NCI-H446 (cell line): ENCODE measurements at places on chromosomes 3 and 15.

DNA sequence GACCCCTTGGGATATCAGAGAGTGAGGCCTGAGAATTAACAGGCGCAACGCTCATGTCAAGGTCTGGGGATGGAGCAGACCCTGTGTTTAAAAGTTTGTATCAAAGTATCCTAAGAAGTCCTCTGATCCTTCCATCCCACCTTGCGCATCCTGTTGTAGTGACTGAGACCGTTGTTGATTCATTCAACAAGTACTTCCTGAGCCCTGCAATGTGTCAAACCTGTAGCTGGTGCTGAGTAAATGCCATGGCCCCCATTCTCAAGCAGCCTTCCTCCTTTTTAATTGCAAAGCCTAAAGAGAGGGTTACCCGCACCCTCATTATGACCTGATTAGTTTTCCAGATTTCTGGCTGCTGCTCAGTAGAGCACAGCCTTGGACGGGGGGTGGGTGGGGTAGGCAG lies 46.4 kb downstream of the RPLP1 start:
- no peak for DNase-seq

- DNase-seq = no peak
Measured at GRCh38 chr15:68553314-68553993, 25.3 kb upstream of the CORO2B start.

DNA sequence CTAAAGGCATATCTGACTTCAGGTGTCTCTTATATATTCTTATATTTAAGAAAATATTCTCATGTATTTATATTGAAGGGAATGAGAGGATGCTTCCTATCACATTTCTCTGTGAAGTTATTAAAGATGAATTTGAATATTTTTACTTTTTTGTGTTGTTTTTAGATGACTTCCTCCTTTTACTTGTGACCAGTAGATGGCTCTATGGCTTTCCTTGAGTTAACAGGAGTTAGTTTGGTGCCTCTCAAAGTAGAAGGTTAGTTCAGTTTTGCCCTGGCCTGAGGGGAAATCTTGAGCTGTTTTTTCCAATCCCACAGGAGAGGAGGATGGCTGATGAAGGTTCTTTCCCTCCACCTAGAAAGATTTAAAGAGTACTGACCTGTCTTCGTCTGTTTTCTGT lies 80.7 kb downstream of the SQOR start:
- DNase-seq = no peak

DNA sequence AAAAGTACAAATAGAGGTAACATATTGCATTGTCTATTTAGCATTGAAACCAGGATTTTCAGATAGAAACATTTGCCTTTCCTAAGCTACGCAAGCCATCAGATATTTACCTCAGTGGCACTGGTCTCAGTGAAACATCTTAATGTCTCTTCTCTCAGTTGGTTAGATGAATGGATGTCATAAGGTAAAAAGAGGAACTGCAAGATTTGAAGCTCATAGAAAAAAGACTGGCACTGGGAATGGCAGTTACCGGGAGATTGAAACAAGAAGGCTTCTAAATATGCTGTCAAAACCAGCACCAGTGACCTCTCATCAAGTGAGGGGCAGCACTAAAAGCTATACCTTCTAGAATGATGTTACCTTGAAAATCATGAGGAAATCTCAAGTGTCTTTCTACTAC lies 486.4 kb downstream of the FHIT start:
- DNase-seq = no peak

DNA sequence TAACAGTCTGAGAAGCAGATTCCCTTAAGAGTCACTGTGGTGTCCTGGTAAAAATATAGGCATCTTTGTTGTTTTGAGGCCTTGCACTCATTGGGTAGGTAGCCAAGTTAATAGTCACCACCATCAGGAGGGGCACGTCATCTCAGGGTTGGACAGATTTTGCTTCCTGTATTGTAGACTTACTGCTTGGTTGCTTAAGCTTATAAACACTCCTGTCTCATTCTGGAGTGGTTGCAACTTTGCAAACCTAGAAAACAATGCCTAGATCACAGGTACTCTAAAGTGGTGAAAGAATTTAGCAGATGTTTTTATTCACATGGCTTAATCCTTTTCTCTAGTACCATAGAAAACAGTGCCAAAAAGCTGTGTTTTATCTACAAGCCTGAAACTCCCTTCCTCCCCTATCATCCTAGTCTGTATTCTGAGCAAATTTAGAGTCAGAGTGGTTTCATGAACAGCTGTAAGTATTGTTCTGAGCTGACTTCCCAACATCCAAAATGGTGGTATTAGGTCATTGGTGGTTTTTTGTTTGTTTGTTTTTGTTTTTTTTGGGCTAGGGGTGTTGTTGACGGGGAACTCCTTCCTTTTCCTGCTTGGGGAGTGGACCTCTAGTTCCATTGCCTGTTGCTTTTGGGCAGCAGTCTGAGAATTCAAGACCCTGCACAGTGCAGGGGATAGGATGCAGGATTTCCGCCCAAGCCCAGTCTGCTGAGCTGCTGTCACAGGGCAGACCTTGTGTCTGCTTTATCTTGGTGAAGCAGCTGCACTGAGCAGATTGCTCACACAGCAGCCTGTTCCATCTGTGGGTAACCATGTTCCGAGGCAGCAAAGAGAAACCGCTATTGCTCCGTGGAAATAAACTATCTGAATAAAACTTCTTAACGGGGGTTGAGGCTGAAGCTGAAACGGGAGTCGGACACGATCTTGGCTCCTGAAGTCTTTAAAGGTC lies 202.0 kb downstream of the AKAP13 start:
- DNase-seq = no peak

DNA sequence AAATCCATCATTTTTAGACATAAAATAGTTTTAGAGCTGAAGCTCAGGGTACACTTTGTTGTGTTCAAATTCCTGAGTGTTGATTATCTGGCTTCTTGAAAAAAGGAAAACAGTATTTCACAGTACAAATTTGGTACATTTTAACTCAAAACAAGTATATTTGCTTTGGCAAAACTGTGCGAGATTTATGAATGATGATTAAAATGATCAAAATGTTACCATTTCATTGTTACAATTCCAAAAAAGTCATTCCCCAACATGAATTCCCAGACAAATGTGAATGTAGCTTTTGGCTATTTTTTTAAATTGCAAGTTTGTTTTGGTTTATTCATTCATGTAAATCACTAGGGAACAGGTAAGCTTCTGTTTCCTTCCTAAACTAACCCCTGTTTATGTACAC lies 347.4 kb upstream of the DCBLD2 start:
- no peak for DNase-seq

DNA sequence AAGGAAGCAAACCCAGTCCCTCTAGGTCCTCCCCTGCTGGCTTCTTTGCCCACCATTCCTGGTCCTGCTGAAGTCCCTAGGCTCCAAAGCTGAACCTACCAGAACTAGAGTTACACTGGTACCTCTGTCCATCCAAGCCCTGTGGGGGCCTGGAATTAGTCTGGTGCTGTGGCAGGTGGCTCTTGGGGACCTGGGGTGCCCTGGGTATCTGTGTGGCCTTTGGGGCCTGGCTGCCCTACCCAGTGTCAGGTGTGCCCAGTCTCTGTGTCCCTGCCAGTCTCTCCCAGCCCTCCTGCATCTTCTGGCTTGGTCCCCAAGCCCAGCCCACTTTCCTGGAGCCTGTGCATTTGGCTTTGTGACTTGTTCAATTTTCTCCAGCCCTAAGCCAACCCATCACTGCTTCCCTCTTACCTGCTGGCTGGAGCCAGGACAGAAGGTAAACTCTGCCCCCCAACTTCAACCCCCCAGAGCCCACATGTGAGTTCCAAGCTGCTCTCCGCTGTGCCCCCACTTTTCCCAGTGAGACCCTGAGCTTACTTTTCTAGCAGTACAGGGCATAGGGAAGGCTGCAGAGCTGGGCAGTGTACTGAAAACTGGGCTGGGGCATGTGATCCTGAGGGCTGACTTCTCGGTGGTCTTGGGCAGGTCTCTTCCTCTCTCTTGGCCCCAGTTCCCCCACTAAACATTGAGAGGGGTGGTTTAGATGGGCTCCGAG lies 28.3 kb upstream of the HHATL start:
- DNase-seq = no peak

GRCh38 chr3:126510308-126510910 lies 7.2 kb downstream of the UROC1 start:
- DNase-seq = peak; percentile 58

DNA sequence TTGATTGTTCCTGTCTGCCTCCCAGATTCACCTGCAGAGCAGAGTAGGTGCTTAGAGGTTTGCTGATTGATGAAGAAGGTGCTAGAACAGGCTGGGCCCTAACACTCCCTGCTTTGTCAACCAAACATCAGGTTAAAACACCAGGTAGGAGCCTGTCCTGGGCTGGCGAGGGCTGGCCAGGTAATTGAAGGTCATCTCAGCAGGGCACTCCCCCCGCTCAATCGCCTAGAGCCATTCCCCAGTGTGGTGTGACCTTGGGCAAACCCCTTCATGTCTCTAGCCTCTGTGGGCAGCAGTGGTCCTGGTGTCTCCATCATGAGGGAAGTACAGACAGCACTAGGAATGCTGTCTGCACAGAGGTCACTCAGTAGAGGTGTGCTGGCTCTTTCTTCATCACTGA lies 88.3 kb downstream of the KLF15 start:
- no peak for DNase-seq

DNA sequence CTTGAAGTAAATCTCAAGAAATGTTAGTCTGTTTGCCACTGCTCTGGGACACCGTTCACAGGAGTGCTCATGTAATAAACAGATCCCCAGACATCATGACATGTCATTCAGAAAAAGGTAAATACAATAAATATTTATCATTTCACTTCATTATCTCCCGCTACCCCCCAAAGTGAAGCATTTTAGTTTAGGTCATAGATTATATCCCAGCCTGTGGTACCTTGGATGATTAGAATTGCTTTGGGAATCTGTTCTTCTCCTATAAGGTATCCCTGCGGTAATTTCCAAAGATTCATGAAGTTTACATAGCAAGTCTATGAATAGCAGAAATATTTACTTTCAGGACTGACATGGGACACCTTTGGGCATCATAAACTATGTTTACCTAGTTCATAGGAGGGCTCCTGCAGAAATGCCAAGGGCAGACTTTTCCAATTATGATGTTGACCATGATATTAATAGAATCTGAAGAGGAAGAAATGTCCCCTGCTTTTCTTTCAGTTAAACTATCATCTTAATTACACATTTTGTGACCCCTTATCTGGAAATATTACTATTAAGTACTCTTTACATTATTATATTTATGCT lies 268.0 kb downstream of the NAALADL2 start:
- no peak for DNase-seq

GRCh38 chr3:49333091-49333490 lies 6.8 kb downstream of the USP4 start:
- no peak for DNase-seq

DNA sequence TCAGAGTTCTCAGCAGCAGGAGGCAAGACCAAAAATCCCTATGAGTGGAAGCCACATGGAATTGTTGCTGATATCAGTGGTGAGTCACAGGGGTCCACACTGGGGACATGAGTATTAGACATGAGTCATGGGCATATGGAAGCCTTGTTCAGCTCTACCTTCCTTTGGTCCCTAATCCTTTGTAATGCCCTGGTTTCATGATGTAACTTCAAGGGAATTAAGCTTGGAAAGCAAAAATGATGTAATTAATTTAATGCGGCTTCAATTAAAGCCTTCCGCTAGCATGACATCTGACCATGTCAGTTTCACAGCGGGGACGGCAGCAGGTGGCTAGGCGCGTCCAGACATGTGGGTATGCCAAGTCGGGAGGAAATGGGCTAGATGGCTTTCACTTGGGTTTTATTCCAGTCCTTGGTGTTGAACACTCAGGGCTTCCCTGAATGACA lies 176.1 kb upstream of the RGMA start:
- no peak for DNase-seq

DNA sequence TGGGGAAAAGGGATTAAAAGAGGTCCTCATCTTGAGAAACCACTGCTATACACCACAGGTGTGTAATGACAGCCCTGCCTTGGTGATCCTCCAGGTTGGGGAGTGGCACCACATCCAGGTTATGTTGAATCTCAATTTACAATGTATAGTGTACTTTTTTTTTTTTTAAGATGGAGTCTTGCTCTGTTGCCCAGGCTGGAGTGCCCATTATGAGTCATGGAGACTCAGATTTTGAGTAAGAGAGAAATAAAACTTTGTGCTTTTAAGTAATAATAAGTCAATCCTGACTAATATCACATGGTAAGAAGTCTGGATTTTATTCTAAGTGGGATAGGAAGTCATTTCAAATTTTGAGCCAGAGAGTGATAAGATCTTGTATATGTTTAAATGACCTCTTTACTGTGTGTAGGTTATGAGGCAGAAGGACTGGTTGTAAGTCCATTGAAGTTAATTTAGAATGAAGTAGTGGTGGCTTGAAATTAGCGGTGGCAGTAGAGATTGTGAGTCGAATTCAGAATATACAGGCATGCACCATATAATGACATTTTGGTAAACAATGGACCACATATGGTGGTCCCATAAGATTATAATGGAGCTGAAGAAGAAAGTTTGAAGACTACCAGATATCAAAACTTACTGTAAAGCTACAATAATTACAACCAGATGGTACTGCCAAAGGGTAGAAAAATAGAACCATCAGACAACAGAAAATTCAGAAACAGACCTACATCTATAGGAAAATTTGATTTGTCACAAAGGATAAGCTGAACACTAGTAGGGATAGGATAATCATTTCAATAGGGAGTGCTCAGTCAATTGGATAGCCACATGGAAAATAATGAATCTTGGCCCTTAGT lies 20.7 kb downstream of the POPDC2 start:
- DNase-seq = no peak

DNA sequence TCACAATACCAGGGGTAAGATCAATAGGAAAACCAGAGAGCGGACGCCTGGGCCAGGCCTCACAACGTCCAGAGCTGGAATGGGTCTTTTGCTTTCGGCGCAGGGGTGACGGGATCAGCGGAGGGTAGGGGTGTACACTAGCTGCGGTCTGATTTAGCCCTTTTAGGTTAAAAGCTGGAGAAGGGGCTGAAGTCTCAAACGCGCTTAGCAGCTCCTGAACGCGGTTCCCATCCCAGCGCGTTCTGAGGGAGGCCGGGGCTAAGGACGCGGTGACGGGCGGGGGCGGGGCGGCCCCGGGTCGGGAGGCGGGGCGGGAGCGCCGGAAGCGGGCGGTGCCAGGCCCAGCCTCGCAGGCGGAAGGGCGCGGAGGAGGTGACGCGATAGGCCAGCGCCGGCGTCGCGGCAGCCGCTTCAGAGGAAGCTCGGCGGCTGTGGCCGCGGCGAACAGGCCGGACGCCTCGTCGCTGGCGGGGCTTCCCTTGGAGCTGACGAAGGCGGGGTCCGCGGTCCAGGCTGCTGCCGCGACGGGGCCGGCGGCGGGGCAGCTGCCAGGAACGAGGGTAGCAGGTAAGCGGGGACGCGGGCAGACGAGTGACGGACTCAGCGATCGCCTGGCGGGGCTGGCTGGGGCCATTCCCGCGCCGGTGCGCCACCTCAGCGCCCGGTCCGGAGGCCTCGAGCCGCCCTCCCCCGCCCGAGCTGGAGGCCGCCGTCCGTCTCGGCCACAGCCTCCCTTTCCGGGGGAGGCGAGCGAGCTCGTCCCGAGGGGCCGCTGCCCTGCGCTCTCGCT lies at the start of gene SENP5:
SENP5 (plus strand) TSS at position 414 of the 790 bp plus-strand sequence. CDS start 17,262 bp downstream, outside the sequence.
- peak; percentile 81 for DNase-seq

- no peak for DNase-seq
Measured at GRCh38 chr3:71129611-71130431, 453.7 kb downstream of the FOXP1 start.

GRCh38 chr3:183116025-183116614 lies 16.8 kb upstream of the MCCC1 start:
- DNase-seq = no peak
